ENCODE measurements at places on chromosomes 6 and 20.
A peak's percentile ranks its signal among the peaks of the same experiment; 100 is the strongest.

GRCh38 chr6:134080171-134080795 lies 27.9 kb upstream of the SLC2A12 start:
- peak; percentile 38 for DNase-seq

DNA sequence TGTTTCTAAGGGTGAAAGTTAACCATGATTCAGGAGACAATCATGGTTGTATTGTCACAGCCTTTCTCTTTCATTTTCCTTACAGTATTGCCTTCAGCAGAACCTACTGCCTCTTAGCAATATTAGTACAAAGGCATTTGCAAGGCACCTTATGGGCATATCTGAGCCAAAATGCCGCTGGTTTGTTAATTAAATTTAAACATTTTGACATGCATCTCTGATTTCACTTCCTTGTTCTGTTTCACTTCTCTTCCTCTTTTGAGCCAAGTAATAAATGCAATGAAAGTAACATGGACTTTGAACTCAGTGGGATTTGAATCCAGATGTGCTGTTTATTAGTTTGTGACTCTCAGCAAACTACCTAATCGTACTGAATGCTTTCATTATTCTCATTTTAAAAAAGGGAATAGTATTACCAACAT lies 467.4 kb upstream of the CITED2 start:
- peak; percentile 50 for DNase-seq

DNA sequence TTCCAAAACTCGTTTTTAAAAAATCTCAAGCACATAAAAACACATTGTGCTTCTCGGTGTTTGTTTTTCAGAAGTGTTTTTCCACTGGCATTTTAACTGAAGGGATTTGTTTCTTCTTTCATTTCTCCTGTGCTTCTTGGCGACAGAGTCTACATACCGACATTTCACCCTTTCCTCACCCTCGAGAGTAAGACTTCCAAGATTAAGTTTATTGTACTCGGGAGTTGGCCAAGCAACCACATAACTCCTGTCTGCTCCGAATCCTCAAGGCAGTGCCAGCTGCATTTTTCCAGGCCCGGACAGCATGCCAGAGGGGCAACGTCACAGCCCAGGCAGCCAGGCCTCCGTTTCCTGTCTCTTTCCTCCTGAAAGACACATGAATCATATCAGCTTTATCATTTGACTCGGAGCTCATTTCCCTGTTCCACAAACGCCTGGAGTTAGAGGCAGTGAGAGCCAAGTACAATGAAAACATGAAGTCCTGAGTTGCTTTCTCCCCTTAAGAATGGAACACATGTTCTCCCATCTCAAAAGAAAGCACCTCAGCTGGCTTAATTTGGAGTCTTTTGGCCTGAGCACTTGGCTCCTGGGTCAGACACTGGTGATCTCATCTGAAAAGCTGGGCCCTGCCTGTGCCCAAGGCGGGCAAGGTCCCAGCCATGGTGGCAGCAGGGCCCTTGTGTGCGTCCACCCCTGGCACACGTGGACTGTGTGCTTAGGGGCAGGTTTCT lies 23.2 kb upstream of the FAM50B start:
- no peak for DNase-seq

- DNase-seq, result peak; percentile 66
Observed at GRCh38 chr6:15464211-15464725, 198.6 kb downstream of the DTNBP1 start.

DNA sequence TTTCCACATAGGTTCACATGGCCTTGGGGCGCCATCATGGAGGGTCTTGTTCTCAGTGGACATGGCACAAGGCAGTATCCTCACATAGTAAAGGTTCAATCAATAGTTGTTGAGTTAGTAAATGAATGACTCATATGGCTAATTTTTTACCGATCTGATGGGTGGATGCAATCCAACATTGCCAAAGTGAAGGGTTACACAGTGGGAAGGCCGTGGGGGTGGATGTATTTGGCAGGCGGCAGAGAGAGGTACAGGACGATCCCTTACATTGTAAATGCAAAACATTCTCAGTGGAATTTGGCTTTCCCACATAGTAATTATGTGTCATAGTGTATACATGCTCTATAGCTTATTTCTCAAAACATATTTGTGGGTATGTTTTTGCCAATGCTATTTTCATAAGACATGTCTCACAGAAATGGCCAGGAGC lies 21.0 kb upstream of the PDE7B start:
- no peak for DNase-seq

DNA sequence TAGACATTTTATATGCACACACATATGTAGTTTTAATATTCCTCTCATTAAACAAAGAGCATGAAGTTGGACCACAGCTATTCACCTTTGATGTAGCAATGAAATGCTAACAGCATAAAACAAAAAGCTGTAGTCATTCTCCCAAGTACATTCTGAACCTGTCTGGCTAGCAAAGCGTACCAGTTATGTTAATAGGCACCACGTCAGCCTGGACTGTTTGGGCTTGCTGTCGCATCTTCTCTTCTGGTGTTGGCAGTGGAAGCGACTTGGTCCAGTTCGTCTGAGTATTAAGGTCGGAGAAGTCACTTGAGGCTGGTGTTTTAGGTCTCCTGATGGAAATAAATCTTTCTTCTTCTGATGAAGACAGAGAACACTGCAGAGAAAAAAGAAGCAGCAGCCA lies 42.8 kb downstream of the HEBP2 start:
- no peak for DNase-seq

DNA sequence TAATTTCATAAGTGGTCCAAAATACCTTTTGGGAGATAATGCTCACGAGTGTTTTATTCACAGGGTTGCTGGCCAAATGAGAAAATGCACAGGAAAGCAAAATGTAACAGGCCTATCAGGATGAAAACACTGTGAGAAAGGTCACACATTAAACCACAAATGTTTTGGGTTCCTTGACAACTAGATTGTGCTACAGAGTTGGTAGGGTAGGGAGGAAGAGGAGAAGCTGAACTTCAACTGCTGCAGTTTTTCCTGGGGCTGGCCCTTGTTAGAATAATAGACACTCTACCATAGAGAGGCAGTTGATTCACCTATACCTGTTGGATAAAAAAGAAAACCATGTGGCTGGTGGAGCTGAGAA lies 28.1 kb upstream of the PAQR8 start:
- DNase-seq, result peak; percentile 56

- no peak for DNase-seq
Observed at GRCh38 chr20:32991383-32991782, 12.8 kb downstream of the SUN5 start.

DNA sequence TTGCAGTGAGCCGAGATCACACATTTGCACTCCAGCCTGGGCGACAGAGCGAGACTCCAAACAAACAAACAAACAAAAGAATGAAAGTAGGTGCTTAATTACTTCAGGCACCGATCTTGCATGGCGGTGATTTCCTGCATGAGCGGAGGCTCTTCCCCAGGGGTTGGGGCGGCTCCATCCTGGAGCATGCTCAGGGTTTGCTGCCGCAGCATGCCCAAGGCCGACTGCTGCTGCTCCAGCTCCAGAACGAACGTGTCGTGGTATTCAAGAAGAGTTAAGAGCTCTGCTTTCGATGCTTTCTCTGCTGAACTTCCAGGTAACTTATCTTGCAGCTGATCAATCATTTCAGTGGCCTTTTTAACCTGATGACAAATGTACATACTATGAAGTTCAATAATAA lies 313.8 kb downstream of the SYNE1 start:
- DNase-seq, result no peak

GRCh38 chr6:114304304-114304887 lies 38.4 kb downstream of the HS3ST5 start:
- DNase-seq, result peak; percentile 5

DNA sequence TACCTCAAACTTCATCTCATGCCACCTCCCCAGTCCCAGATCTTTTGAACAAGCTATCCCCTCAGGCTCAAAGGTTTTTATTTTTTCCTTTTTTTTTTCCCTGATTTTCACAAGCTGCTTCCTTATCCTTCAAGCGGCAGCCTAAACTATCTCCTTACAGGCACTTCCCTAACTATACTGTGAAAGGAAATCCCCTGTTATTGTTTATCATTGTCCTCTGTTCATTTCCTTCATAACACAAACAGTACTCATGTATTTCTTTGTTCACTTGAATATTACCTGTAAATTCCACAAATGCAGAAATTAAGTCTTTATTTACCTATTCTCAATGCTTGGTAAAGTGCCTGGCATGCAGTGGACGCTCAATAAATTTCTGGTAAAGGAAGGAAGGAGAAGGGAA lies 48.9 kb downstream of the ME1 start:
- DNase-seq, result no peak

GRCh38 chr20:18588574-18588933 lies 700 bp downstream of the DTD1 start:
- DNase-seq, result no peak

- DNase-seq, result no peak
Observed at GRCh38 chr6:56534680-56535419, 107.8 kb downstream of the DST start.

DNA sequence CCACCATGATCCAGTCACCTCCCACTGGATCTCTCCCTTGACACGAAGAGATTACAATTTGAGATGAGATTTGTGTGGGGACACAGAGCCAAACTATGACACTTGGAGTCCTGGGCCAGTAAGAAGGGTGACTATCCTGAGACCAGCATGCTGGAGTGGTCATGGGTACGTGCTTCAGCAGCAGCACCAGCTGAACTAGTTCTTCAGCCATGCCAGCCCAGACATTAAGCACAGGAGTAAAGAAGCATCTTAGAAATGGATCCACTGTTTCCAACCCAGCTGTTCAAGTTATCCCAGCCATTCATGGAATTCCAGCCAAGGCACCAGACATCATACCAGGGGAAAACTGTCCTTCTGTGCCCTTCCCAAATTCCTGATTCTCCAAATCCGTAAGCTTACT lies 370.0 kb downstream of the MAFB start:
- DNase-seq, result no peak

DNA sequence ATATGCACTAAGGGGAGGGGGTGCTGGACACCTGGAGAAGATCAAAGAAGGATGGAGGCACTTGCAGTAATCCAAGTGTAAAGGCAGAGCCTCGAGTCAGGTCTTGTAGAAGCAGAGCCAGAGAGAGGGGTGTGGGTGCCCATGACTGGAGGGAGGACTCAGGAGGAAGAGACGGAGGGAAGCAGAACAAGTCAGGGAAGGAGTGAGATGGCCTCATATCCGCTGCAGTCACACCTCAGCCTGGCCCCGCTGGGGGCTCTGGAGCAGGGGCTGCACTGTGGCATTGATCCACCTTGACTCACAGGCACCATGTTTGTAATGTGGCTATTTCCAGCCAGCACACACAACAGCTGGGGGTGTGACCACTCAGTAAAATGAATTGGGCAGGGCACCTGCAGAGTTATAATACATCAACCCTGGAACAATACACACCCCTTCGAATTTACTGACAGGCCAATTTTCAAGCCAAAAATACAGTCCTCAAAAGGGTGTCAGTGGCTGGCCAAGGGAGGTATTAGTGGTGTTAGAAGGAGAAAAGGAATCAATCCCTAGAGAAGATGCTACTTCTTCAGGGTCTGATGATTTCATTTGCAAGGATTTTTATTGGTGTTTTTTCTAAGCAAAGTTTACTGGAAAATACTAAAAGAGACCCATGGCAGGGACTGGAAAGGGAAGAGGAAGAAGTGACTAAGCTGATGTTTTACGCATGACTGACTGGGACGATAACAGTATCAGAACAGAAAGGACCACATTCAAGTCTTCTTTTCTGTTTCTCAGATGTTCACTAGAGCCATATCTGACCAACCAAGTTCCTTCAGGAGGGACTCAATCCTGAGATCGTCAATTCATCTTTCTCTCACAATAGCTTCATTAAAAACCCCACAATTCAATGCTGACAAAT lies 18.9 kb upstream of the NXT1 start:
- DNase-seq, result no peak

DNA sequence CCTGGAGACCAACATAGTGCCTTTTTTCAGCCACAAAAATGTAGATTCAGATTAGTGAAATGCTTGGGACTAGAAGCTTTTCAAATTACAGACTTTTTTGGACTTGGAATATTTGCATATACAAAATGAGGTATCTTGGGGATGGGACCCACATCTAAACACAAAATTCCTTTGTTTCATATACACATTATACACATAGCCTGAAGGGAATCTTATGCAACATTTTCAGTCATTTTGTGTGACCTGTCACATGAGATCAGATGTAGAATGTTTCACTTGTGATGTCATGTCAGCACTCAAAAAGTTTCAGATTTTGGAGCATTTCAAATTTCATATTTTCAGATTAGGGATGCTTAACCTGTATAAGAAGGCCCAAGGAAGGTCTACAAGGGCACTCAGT lies 44.5 kb upstream of the ALDH8A1 start:
- DNase-seq, result no peak

DNA sequence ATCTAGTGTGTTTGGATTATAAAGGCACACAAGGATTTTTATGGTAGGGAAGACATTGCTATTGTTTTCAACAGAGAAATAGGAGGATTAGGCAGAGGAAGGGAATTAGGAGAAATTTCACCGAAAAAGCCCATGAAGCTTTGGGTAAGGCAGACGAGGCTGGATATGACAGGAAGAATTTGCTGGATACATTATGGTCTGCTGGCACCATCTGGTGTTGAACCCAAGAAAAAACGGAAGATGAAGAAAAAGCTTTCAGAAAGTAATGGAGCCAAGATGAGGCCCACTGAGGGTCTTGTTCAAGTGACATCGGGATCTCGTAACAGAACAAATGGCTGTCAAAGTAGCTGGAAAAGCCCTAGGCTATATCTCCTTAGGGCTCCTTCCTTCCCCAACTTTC lies 56.5 kb downstream of the OR2J2 start:
- no peak for DNase-seq

DNA sequence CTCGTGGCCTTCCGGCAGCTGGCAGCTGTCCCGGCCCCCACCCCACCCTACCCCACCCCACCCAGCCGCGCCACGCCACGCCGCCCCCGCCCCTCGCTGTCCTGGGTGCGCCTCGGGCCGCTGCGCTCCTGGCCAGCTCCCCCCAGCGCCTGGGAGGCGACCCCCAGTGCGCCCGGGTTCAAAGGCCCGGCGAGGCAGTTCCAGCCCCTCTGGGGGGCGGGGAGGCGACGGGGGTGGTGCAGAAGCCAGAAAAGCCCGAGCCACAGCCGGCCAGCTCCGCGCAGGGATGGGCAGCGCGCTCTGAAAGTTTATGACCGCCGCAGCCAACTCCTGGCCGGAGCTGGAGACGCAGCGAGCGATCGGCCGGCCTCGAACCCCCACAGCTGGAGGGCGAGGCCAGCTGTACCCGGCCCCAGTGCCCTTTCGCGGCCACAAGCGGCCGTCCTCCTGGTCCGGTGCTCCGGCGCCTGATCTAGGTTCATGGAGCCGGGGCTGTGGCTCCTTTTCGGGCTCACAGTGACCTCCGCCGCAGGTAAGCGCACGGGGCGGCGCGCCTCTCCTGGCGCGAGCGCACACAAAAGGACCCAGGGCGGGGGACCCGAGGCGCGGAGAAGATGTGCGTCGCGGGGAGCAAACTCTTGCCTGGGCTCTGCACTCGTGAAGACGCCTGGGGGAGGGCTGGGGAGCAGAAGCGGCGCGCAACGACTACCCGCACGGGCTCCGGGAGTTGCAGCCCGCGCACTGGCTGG lies at the start of gene EDN3:
EDN3 (plus strand) TSS at position 279 of the 749 bp plus-strand sequence; CDS start at position 481, 202 bp downstream.
- no peak for DNase-seq

- DNase-seq, result peak; percentile 13
Observed at GRCh38 chr20:21103582-21104465, 2.3 kb downstream of the LINC00237 start.

- no peak for DNase-seq
Observed at GRCh38 chr6:130810307-130811030, 16.7 kb upstream of the SMLR1 start.

Measured in RPMI8226 (cell line).